ENCODE measurements at places on chromosomes 6 and 20.

DNA sequence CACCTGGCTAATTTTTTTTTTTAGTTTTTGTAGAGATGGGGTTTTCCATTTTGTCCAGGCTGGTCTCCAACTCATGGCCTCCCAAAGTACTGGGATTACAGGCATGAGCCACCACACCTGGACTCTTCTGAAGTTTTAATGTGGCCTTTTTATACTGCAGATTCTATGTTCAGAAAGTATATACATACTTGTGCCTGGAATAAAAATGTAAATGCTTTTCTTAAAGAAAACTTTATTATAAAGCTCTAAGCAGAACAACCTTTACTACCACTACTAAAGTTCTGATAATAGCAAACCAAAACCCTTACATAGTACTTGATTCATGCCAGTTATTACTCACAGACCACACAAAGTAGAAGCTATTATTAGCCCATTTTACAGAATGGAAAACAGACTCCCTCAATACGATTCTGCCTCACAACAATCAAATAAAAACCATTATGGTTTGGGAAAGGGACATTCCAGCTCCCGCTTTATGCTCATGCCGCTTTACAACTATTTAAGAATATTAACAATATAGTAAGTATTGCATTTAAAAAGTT, 5.3 kb downstream of the PHIP start:
- no peak for DNase-seq

GRCh38 chr6:70819646-70820045, 137.2 kb downstream of the B3GAT2 start:
- no peak for DNase-seq

GRCh38 chr6:163797296-163797845, 382.9 kb downstream of the QKI start:
- no peak for DNase-seq

DNA sequence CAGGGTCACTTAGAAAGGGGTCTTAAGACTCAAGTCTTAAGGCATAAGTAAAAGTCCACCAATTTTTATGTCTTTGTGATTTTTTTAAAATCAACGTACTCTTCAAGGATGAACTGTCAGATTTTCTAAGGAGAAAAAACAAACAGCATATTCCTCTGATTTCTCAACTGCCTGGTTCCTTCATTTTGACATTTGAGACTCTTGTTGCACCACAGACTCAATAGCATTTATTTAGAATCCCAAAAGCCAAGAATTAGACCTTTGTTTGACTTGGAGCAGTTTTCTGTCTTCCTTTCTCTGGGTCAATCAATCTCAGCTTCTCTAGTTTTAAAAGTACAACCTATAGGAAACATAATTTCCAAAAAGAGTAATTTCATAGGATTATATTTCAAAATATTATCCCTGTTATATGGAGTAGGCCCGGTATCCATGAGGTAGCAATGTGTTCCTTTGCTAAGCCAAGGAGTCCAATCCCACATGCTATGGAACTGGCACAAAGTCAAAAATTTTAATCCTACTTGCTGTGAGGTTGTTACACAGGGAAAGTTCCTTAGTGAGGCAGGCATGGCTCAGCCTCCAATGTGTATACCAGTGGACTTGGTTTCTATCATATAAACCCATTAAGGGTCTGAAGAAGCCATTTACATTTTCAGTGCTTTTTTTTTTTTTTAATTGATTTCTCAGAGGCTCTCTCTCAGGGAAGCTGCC, 405.7 kb downstream of the KIF16B start:
- no peak for DNase-seq

DNA sequence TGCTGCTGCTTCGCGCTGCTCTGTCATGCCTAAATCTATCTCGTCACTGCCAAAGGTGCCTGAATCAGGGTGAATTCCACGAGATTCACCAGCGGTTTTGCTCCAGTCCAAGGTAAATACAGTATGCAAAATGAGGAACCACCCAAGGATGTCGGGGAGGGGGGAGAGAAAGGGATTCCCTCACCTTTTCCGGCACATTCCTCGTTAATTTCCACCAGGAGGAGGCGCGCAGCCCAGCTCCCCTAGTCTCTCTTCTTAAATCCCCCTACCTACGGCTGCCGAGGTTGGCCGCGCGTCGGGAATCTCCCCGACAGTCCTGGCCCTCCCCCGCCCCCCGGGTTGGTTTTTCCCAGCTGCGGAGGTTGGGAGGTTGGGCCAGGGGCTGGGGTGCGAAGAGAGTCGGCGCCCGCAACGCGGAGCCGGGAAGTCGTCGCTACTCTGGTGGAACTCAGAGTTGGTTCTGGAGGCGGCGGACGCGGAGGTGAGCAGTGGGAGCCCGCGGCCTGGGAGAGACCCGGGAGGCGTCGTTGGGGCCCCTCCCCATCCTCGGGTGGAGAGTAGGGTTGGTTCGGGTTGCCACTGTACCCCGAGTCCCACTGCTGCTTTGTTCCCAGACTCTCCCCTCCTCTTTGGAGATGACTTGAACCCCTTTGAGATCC, at the start of gene TPBG:
Gene TPBG (plus strand): TSS at position 390 of the 659 bp plus-strand sequence. CDS start 1,145 bp downstream, outside the sequence.
- peak; percentile 4 for DNase-seq

DNA sequence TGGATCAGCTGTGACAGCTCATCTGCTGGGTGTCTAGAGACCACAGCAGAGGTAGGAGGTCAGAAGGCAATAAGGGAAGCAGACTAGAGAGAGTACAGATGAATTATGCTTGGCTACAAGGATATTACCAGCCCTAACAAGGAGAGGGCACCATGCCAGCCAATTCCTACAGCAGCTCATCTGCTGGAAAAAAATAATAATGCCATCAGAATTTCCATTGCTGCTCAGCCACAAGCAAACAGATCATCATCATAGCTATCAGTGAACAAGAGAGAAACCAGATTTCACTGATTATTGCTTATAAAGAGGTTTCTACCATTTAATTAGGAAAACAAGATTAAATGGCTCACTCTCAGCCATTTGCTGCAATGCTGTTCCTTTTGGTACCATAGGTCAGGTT, 66.5 kb downstream of the PSMG4 start:
- no peak for DNase-seq

DNA sequence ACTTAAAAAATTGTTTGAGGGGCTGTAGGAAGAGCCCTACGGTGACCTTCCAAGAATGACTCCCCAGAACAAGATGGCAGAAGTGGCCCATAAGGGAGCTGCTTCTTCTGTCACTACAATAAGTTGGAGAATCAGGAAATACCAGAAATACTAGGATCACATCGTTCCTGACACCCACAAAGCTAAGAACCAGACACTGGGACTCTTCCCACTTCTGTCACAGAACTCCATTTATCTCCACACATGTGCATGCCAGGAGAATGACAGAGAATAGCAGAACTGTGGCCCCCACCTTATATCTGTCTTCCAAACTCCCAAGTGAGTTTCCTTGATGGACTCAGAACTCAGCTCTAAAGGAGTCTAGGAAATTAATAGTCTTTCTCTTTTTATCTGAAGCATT, 54.6 kb upstream of the UBR2 start:
- DNase-seq, result no peak

GRCh38 chr6:128487746-128488145, 32.7 kb downstream of the PTPRK start:
- no peak for DNase-seq

- DNase-seq, result no peak
Observed at GRCh38 chr6:43335469-43335868, 26.8 kb upstream of the CRIP3 start.

GRCh38 chr6:36697481-36697903, at the start of gene RAB44:
RAB44 (plus strand) TSS chr6:36697826; CDS start chr6:36704236, 6,410 bp downstream.
- no peak for DNase-seq

GRCh38 chr20:45833883-45834796, 541 bp downstream of the SNX21 start:
- peak; percentile 73 for DNase-seq

DNA sequence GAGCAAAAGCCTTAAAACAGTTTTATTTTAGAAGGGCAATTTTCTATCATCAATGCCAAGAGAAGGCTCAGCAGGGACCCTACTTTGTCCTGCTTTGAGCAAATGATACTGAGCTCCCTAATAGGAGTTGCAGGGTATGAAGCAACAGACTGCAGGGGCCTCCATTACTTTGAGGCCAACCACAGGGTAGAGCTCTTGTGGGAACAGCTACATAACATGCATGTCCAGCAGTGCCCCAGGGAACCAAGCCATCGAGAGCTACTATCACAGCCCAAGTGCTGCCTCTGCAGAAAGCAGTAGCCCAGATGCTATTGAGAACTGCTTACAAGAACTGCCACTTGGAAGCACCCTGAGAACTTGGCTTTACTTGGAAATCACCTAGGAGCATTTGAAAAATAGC, 222.1 kb downstream of the LAMA2 start:
- no peak for DNase-seq

GRCh38 chr6:64520050-64520449, 884.4 kb downstream of the PHF3 start:
- DNase-seq, result no peak

DNA sequence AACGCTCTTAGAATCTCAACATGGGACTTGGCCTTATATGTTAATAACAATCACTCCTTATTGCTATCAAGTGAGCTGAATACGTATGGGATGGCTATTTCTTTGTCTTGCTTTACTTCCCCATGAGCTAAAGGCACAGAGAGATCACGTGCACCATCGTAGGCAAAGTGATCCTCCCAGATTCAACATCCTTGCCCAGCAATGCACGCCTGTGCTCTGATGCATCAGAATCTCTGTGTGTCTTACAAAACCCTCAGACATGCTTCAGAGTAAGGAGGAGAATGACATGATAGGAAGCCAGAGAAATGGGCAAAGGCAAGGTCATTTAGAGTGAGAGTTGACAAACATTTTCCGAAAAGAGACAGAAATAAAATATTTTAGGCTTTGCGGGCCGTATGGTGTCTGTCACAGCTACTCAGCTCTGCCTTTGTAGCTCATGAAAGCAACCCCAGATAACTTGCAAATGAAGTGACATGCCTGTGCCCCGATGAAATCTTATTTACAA, 277.6 kb upstream of the CDH4 start:
- DNase-seq, result no peak

DNA sequence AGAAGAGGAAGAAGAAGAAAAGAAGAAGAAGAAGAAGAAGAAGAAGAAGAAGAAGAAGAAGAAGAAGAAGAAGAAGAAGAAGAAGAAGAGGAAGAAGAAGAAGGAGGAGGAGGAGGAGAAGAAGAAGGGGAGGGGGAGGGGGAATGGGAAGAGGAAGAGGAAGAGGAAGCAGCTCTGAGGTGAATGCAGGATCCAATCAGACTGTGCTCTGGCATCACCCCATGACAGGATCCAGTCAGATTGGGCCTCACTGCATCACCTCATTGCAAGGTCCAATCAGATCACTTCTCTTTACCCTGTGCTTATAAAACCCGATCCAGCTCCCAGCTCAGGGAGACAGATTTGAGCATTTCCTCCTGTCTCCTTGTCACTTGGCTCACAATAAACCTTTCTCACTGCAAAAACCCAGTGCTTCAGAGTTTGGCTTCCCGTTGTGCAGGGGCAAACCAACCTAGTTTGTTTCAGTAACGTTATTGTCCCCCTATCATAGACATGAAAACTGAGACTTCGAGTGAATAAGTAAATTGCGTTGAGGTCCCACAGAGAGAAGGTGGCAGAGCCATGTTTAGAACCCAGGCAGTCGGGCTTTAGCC, 28.6 kb upstream of the YWHAB start:
- DNase-seq, result no peak

- no peak for DNase-seq
Observed at GRCh38 chr6:13351271-13351670, 22.9 kb upstream of the TBC1D7 start.

DNA sequence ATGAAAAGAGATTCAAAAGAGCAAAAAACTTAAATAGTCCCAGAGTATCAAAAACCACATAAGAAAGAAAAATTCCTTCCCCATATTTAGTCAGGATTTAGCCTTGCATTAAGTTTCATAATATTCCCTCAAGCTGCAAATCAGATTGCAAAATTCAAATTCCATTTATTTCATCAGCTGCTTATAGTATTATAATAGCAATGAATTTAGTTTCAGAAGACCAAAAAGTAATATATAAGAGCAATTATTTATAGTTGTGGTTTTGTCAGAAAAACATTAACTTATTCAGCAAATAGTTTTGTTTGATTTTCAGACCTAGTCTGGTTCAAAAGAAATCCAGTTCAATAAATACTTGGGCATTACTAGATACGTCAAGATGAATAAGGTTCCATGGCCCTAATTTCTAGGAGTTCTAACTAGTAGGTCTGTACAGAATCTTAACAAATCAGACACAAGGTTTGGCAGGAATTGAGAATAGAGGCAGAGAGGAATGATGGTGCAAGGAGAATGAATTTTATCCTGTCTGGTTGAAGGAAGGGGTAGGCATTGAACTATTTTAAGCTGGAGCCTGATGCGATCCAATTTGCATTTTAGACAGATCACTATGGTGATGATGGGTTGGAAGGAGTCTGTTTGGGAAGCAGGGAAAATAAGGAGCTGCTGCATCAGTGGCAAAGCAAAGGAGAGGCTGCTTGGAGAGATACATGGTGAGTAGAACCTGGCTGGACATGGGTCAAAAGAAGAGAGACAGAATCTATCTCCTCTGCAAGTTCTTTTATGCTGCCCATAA, 163.9 kb upstream of the STXBP5 start:
- no peak for DNase-seq

- DNase-seq, result no peak
Observed at GRCh38 chr6:85015396-85015990, 251.1 kb upstream of the TBX18 start.

- no peak for DNase-seq
Observed at GRCh38 chr20:34988191-34988540, 32.5 kb downstream of the MYH7B start.

GRCh38 chr6:41488433-41489119, 57.6 kb upstream of the FOXP4 start:
- DNase-seq, result no peak

GRCh38 chr6:165805636-165806035, 142.6 kb upstream of the PDE10A start:
- no peak for DNase-seq

DNA sequence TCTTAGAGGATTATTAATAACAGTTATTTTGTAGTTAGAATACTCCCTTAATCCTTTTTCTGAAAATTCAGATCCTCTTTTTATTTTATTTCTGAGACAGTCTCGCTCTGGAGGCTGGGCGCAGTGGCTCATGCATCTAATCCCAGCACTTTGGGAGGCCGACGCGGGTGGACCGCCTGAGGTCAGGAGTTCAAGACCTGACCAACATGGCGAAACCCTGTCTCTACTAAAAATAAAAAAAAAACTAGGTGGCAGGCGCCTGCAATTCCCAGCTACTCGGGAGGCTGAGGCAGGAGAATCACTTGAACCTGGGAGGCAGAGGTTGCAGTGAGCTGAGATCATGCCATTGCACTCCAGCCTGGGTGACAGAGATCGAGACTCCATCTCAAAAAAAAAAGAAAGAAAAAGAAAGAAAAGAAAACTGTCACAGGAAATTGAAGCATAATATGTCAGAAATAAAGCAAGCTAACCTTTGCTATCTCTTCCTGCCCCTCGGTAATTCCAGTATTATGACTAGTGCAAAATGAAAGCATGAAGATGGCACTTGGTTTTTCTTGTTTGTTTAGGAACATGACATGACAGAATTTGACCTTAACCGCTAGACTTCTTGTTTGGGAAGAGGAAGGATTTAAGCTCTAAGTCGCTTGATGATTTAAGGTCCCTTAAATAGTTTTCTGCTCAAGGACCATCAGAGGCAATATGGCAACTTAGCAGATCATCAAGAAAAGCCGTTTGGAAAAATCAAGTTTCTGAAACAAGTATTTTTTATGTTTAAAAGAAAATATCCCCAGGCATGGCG, 1.8 kb upstream of the RBM39 start:
- DNase-seq, result no peak

- no peak for DNase-seq
Observed at GRCh38 chr6:69305456-69305855, 491.4 kb downstream of the LMBRD1 start.

GRCh38 chr6:21075986-21076385, 517.6 kb upstream of the SOX4 start:
- no peak for DNase-seq

- DNase-seq, result no peak
Observed at GRCh38 chr20:62818592-62819493, 2.0 kb downstream of the COL9A3 start.

All from germinal center (tissue), 1 donor.